ENCODE measurements at places on chromosomes 7 and 10. TPM values are rescaled to one million over a fixed set of nuclear protein-coding genes. Genes with fewer than 3 reads are reported as not detected.
A peak's percentile ranks its signal among the peaks of the same experiment; 100 is the strongest.

DNA sequence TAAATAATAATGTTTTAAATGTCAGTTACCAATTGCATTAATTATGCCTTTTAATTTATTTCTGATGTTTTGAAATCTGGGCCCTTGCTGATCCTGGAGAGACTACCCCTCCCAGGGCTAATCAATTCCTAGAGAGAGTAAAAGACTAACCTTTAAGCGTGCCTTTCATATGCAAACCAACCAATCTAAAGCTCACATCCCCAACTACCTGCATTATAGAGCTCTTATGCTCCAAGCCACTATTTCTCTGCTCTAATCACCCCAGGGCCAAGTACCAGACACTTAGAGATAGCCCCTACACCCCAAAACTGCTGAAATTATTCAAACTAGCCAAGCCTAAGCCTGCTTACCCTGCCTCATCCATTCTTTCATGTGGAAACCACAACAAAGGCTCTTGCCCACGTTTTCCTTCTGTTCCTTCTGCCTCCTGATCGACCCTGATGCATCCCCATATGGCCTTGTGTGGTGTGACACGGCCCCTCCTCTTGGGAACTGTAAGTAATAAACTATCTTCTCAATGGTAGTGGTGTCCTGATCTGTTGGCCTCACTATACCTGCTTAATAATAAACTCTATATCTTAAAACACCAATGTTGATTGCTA is 97.7 kb downstream of the HIBADH start:
- H3K27ac ChIP-seq = no peak overlapping the region
- no peaks in the 10 kb centered on the region for H3K27me3 ChIP-seq
- H3K36me3 ChIP-seq = no peaks in the 10 kb centered on the region
- no peak overlapping the region for H3K4me3 ChIP-seq
- no peak for DNase-seq

DNA sequence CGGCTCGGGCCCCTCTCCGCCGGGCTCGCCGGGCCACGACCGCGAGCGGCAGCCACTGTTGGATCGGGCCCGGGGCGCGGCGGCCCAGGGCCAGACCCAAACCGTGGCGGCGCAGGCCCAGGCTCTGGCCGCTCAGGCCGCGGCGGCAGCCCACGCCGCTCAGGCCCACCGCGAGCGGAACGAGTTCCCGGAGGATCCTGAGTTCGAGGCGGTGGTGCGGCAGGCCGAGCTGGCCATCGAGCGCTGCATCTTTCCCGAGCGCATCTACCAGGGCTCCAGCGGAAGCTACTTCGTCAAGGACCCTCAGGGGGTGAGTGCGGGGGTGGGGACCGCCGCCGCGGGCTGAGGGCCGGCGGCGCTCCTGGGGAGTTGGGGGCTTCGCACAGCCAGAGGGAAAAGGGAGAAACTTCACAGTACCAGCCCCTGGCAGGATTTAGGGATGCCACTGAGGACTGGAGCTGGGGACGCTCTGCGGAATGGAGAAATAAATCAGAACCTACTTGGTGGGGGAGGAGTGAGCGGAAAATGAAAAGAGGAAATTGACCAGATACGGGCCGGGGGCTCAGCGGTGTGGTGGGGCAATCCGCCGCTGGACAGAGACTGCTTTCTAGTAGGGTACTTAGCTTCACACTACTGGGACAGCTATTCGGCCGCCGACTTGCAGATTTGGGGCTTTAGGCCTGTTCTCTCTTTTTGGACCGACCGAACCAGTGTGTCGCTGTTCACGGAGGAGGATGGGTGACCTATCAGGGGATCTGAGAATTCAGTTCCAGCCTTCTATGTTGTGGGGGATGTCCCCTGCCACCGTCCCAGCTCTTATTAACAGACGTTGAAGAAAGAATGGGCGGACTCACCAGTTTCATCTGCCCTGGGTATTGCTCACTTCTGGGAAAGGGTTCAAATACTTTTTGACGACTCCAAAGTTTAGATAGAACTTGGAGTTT is 669 bp downstream of the PI4K2A start:
- H3K4me1 ChIP-seq = peaks cover 12% of the 10 kb centered on the region
- H3K36me3 ChIP-seq = peaks cover 29% of the 10 kb centered on the region
- no peaks in the 10 kb centered on the region for H3K27me3 ChIP-seq
- H3K4me3 ChIP-seq = peak overlapping the region; percentile 96
- H3K27ac ChIP-seq = peak overlapping the region; percentile 90
- DNase-seq = peak; percentile 70

Gene BTRC
- polyA plus RNA-seq = 2.8 TPM

GRCh38 chr7:4711634-4712033 is 29.5 kb downstream of the FOXK1 start:
- DNase-seq = no peak
- H3K4me1 ChIP-seq = peaks cover 68% of the 10 kb centered on the region
- no peak overlapping the region for H3K4me3 ChIP-seq
- H3K27me3 ChIP-seq = no peaks in the 10 kb centered on the region
- peak overlapping the region; percentile 21 for H3K27ac ChIP-seq

Gene IFIT5
- polyA plus RNA-seq = 8.0 TPM

GRCh38 chr10:59906417-59907202 is at the start of gene CCDC6:
Gene CCDC6 (minus strand): TSS chr10:59906556. CDS start chr10:59906424, 132 bp downstream.
- no peaks in the 10 kb centered on the region for H3K36me3 ChIP-seq
- H3K4me3 ChIP-seq = peak within 1 kb of the TSS; percentile 95
- peaks cover 43% of the 10 kb centered on the region for H3K4me1 ChIP-seq
- peak; percentile 85 for DNase-seq
- H3K27ac ChIP-seq = peak within 1 kb of the TSS; percentile 73
- H3K27me3 ChIP-seq = no peaks in the 10 kb centered on the region

DNA sequence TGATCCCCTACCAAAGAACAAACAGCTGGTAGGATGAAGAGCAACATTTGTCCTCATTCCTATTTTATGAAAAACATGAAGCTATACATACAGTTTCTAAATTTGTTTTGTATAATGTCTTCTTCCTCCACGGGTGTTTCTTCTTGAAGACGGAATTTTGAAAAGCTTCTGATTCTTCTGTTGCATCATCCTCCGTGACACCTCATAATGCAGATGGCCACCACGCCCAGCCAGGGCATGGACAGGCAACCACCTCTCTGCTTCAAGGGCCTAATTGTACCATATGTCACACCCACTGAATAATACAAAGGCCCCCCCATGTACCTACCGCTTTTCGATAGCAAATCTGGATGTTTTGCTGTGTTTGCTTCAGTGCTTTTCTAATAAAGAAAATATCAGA is at the start of gene SUN3:
Gene SUN3, minus strand, starts transcription at position 170 of the 400 bp plus-strand sequence. Its CDS starts 169 bp downstream, at position 1.
- H3K4me1 ChIP-seq = no peaks in the 10 kb centered on the region
- H3K4me3 ChIP-seq = no peak within 1 kb of the TSS
- no peak within 1 kb of the TSS for H3K27ac ChIP-seq
- H3K27me3 ChIP-seq = peaks cover 16% of the 10 kb centered on the region
- no peak for DNase-seq
- H3K36me3 ChIP-seq = no peaks in the 10 kb centered on the region

DNA sequence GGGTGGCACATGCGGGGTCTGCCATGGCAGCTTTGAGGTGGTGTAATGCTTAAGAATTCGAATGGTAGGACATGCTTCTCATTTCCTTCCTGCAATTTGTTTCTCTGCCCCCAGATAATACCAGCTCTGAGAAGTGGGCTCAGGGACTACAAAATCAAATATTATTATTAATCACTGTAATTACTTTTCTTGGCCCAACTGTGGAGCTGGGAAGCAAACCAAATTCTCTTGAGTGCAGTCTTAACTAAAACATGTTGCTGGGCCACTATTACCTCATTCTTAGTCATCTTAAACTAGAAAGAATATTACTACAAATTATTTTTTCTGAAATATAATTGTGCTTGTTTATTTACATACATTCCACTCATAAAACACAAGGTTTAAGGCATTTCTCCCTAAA is 566.7 kb upstream of the NRP1 start:
- no peak for DNase-seq
- no peak overlapping the region for H3K4me3 ChIP-seq
- H3K27ac ChIP-seq = no peak overlapping the region
- no peaks in the 10 kb centered on the region for H3K4me1 ChIP-seq
- H3K36me3 ChIP-seq = no peaks in the 10 kb centered on the region

DNA sequence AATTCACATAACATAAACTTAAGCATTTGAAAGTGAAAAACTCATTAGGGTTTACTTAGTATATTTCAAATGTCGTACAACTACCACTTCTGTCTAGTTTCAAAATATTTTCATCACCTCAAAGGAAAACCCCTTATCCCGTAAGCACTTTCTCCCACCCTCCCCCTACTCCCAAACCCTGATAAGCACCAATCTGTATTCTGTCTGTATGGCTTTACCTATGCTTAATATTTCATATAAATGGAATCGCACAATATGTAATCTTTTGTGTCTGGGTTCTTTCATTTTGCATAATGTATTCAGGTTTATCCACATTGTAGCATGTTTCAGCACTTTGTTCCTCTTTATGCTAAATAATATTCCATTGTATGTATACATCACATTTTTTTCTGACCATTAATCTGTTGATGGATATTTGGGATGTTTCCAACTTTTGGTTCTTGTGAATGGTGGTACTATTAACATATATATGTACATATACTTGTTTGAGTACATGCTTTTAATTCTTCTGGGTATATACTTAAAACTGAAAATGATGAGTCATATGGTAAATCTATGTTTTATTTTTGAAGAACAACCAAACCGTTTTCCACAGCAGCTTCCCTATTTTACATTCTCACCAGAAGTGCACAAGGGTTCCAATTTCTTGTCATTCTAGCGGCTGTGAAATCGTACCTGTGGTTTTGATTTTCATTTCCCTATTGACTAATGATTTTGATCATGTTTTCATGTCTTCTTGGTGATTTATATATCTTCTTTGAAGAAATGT is 6.2 kb upstream of the STARD3NL start:
- H3K4me1 ChIP-seq = peaks cover 50% of the 10 kb centered on the region
- H3K36me3 ChIP-seq = no peaks in the 10 kb centered on the region
- no peaks in the 10 kb centered on the region for H3K27me3 ChIP-seq
- H3K4me3 ChIP-seq = peak overlapping the region; percentile 56
- DNase-seq = peak; percentile 76
- H3K27ac ChIP-seq = no peak overlapping the region

Gene ASZ1
- not detected for polyA plus RNA-seq

Gene GNAT3
- polyA plus RNA-seq = not detected

DNA sequence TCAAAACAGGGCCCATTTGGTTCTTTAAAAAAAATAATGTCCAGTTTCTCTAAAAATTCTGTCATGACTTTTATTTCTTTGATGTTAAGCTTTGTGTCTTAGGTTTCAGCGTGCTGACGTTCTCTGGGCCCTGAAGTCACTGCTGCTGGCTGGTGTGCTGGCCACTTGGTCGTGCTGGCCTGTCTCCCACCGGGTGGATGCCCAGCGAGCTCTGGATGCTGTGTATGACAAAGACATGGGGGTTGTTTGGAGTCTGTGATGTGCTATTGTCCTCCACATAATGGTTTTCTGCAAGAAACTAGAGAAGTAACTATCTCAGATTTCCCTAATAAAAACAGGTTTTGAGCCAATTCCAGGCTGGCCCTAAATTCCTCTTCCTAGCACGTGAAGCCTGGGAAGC is 9.5 kb upstream of the IDI2 start:
- peaks cover 38% of the 10 kb centered on the region for H3K36me3 ChIP-seq
- H3K27ac ChIP-seq = no peak overlapping the region
- no peaks in the 10 kb centered on the region for H3K27me3 ChIP-seq
- no peak overlapping the region for H3K4me3 ChIP-seq
- H3K4me1 ChIP-seq = no peaks in the 10 kb centered on the region

DNA sequence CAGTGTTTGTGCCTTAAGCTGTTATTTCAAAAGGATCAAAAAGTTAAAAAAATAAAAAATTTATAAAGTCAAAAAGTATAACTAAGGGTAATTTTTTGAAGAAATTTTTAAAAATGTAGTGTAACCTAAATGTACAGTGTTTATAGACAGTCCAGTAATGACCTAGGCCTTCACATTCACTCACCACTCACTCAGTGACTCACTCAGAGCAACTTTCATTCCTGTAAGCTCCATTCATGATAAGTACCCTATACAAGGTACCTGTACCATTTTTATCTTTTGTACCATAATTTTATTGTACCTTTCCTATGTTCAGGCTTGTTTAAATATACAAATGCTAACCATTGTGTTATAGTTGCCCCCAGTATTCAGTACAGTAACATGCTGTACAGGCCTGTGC is 21.5 kb downstream of the DNAJC9 start:
- H3K27me3 ChIP-seq = no peaks in the 10 kb centered on the region
- DNase-seq = no peak
- H3K27ac ChIP-seq = no peak overlapping the region
- no peaks in the 10 kb centered on the region for H3K36me3 ChIP-seq
- H3K4me1 ChIP-seq = peaks cover 28% of the 10 kb centered on the region
- H3K4me3 ChIP-seq = no peak overlapping the region

DNA sequence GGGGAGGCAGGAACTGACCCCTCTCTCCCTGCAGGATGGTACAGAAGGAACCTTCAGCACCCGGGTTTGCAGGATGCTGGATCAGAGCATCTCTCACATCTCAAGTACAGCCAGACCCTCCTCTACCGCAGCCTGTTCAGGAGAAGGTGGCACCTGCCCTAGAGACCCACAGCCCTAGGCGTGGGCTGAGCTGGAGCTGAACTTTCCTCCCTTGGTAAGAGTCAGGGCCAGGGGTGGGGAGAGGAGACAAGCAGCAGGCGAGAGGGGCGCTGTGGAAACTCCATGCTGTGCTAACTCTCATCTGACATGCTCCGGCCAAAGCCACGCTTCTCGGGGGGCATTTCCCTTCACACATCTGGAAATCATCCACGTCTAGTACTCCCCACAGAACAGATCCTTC is 154.4 kb downstream of the DIP2C start:
- no peaks in the 10 kb centered on the region for H3K27me3 ChIP-seq
- H3K36me3 ChIP-seq = no peaks in the 10 kb centered on the region
- H3K4me3 ChIP-seq = no peak overlapping the region
- DNase-seq = no peak
- H3K27ac ChIP-seq = no peak overlapping the region

DNA sequence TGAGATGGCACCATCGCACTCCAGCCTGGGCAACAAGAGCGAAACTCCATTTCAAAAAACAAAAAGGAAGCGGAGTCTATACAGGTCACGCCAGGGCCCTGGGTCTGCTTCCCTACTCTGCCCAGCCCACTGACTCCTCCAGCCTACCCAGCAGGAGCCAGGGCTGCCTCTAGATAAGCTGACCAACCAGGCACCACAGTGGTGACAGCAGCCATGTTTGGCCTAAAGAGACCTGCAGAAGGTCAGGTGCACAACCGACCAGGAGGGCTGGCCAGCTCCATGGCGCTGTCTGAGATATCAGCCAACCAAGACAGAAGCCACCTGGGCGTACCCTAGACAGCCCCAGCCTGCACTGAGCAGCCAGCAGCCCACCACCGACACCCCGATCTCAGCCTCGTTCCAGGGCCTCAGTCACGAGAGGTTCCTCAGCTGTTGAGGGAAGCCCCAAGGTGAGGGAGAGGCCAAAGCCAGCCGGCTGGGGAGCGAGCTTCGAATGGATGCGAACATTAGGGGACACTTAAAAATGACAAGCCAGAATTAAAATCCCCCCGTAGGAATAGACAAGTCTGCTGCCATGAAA is 24.4 kb upstream of the PWWP2B start:
- H3K36me3 ChIP-seq = no peaks in the 10 kb centered on the region
- no peak overlapping the region for H3K27ac ChIP-seq
- no peaks in the 10 kb centered on the region for H3K27me3 ChIP-seq
- no peak for DNase-seq
- H3K4me1 ChIP-seq = peaks cover 26% of the 10 kb centered on the region

Measured in CD14-positive monocyte (primary cell).